ENCODE measurements at places on chromosomes 5 and 9.
A peak's percentile ranks its signal among the peaks of the same experiment; 100 is the strongest.

DNA sequence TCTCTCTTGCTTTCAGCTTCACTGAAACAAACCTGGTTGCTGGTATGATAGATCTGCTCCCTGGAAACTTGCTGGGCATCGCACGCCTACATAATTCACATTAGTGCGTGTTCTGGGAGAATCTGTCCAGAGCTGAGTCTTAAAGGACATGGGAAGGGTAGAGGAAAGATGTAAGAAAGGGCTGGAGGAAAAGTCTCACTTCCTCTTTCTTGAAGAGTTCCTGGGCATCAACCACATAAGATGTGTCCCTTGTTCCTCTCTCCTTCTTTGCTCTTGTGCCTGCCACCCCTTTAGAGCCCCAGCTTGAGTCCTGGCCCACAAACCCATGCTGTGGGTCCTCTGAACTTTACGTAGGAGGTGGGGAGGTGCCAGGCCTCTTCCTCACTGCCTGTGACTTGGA lies 205.3 kb upstream of the PANK3 start:
- DNase-seq: no peak

GRCh38 chr9:127788337-127789011 lies 2.6 kb downstream of the CDK9 start:
- no peak for DNase-seq

DNA sequence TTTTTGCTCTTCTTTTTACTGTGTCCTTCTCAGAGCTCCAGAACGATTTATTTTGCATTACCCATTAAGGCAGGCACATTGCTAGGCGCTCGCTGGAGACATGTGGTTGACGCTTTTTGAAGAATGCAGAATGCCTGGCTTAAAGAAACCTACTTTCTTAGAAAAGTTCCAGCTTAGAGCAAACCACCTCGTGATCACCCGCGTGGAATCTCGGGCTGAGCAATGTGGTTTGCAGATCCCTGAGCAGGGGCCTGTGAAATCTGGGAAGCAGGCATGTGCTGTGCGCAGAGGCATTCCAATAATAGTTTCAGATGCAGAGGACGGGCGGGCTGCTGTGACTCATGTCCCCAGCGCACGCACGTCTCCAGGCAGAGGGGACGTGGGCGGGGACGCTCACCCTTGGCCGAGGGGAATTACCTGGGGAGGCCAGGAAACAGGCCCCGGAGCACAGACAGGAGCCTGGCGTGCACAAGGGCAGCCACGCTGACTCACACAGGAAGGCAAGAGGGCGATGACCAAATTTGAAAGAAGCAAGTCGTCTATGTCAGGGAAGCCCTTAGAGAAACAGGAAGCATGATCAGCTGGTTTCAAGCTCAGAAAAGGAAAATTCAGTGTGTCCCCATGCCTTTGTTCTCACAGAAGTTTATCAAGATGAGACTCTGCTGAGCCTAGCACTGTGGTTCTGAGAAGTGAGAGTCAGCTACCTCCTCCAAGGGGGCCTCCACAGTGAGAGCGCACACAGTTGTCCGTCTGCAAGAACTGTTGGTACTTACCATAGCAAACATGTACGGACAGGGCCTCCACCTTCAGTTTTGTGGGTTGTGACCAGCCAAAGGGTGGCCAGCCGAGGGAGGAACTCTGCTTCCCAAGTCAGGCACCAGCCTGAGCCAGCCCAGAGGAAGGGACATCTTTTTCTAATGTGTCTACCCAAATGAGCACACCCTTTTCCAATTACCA lies 218.6 kb downstream of the PIK3R1 start:
- peak; percentile 86 for DNase-seq

- no peak for DNase-seq
Observed at GRCh38 chr9:129717991-129718390, 34.9 kb downstream of the PTGES start.

GRCh38 chr5:145661737-145662485 lies 173.2 kb downstream of the PRELID2 start:
- no peak for DNase-seq

GRCh38 chr9:113479174-113479621 lies 15.7 kb downstream of the RGS3 start:
- DNase-seq: peak; percentile 11

GRCh38 chr9:126207256-126207655 lies 119.4 kb upstream of the MVB12B start:
- no peak for DNase-seq

Data from upper lobe of left lung (tissue), 6 donors.